ENCODE measurements at places on chromosomes 12 and 14.

DNA sequence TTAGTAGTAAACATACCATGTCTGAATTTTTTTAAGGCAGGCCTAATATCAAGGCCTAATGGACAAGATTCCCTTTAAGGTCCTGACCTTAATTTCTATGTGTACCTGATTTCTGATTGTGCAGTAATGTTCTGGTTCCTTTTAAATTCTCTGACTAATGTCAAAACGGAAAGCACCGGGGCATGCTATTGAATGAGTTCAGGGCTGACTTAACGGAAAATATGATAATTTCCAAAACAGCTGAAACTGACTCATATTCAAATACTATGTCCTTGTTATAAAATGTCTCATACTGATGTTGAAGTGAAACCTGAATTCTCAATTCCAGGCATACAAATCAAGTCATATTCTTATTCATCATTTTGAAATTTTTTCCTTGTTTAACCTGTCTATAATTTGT, 6.7 kb downstream of the TAS2R43 start:
- DNase-seq = no peak

GRCh38 chr12:28955491-28955890, 193.6 kb upstream of the FAR2 start:
- DNase-seq = no peak

DNA sequence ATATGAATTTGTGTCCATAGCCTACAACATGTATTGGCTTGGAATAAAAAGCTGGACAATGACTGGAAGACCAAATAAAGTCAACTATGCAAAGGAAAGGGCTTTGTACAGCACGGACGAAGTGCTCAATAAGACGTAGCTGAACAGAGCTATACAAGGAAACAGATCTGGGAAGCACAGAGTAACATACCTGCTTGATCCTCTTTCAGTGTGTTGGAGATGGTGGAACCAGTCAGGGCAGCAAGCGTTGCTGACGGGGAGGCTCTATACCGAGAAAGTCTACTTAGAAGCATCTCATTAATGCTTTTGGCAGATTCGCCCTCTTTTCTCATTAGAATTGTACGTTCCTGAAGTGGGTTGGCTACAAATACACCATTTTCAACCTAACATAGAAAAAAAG, 99.3 kb downstream of the HECTD4 start:
- no peak for DNase-seq

DNA sequence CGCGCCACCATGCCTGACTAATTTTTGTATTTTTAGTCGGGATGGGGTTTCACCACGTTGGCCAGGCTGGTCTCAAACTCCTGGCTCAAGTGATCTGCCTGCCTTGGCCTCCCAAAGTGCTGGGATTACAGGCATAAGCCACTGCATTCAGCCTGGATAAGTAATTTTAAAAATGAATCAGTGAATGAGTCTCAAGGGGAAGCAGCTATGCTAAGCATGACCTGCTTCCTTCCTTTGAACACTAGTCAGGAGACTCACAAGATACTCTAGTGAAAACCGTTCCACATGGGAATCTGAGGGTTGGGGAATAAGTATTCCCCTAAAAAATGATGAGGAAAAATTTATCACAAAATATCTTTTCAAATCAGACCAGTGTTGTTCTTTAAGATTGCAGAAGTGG, 10.7 kb upstream of the FAM234B start:
- no peak for DNase-seq

- DNase-seq = no peak
Measured at GRCh38 chr14:30223385-30223785, 295.7 kb upstream of the PRKD1 start.

- DNase-seq = no peak
Measured at GRCh38 chr12:53173085-53173715, 7.3 kb upstream of the ZNF740 start.

DNA sequence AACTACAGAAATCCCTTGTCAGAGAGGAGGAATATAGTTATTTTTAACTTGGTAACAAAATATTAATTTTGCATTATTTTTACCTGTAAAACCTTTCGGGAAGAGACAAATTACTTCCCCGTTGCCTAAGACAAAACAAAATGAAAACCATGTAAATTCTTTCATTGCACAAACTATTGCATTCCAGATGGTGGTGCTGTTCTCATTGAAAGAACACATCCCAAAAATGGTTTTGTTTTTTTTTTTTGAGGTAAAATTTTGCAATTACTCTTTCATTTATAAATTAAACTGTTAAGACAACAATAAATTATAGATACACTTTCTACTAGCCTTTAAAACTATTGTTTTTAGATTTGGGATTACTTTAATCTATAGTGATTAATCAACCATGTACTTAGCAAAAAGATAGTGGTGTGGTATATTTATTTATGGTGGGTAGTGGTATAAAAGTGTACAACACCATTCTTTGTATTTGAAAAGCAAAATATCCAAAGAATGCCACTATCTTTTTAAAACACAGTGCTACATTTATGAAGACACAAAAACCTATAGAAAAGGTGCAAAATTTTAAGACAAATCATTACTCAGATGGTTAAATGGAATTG, 115.5 kb downstream of the SLC38A1 start:
- peak; percentile 48 for DNase-seq

DNA sequence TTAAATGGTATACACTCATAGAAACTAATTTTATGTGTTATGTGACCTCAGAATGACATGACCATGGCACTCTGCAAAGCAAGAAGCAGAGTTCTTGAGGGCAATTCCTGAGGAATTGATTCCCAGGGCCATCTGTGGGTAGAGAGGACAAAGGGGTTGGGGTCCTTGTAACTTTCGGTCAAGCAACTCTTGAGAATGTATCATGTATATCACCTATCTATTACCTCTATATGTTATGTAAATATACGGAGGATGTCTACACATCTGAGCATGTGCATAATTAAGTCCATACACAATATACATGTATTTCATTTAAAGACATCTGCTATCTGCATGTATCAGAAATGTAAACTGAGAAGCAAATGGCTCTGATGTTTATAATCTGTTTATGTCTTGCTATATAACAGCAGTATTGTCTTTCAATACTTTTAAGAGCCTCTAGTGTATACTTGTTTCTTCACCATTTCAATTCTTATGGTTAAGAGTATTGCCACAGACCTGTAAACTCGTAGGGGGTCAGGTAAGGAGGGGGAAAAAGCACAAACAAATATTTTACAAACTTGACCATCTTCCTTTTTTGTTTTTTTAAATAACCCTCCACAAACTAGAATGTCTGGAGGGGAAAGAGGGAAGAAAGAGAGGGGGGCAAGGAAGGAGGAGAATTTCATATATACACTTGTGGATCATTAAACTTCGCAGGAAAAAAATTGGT, 4.5 kb downstream of the FOXA1 start:
- no peak for DNase-seq

DNA sequence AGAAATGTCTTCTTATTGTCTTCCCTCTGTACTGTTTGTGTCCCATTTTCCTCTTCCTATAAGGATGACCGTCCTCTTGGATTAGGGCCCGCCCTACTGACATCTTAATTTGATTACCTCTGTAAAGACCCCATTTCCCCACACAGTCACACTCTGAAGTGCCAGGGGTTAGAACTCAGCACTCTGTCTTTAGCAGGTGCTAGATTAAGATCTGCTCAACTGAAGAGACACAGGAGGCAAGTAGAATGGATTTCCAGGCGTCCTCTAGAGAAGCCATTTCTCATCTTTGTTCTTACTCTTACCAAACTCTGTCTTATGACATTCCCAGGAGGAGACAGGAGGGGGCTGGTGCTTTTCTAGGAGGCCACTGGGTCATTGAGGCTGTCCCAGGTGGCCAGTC, 50.8 kb downstream of the VCPKMT start:
- DNase-seq = no peak

GRCh38 chr14:93548102-93548843, 117.5 kb downstream of the UNC79 start:
- DNase-seq = no peak

DNA sequence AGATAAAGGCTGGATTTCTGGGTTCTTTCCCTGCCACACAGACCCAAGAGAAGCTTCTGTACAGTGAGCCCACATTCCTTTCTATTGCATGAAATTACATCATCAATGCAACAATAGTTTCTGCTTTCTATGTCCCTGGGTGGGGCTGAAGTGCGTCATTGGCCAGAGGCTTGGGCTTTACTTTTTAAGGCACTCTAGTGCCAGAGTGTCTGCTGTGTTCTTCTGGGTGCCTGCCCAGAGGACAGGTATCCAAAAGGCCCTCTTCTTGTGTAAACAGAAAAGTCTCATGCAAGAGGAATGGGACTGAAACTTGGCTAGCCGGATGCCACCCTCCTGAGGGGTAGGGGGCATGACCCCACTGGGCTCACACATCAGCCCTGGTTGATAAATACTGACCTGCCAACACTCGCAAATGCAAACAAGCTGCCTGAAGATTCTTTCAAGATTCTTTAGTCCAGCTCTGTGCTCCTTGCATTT, 5.9 kb downstream of the KRT86 start:
- no peak for DNase-seq

DNA sequence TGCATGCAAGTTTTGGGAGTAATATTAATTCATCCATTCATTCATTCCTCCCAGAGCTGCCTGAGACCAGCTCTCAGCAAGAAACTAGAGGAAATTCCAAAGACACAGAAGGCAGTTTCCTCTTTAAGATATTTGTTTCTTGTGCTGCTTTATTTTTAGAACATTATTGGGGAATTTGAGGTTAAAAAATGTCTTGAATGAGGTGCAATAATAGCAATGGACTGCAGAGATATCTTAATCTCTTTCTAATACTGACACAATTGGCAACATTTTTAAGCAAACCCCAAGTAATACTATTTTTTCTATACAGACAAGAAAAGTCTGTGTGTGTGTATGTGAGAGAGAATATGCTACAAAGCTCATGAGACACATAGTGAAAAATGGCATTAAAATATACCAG, 190.2 kb upstream of the USP15 start:
- DNase-seq = no peak

DNA sequence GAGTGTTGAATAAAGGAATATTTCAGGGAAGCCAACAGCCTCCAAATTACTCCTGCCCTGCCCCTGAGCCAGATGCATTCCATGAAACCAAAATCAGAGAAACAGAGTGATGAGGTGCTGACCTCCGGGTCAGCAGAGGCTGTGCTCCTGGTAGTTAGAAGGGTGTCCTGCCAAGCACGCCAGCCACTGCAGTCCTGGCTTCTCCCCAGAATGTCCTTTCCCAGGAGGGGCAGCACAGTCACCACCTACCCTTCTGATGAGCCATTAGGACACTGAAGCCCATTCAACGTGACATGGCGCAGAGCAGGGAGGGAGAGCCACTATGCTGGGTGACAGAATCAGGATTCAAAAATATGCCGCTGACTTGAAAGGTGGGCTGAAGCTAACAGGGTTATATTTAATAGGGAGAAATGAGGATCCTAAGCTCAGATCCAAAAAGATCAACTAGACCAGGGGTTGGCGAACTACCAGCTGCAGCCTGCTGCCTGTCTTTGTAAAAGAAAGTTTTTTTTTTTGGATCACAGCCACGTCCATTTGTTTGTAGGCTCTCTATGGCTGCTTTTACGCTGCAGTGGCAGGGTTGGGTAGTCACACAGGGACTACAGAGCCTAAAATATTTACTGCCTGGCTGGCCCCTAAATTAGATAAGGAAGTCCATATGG, 34.5 kb upstream of the PLEK2 start:
- DNase-seq = no peak

DNA sequence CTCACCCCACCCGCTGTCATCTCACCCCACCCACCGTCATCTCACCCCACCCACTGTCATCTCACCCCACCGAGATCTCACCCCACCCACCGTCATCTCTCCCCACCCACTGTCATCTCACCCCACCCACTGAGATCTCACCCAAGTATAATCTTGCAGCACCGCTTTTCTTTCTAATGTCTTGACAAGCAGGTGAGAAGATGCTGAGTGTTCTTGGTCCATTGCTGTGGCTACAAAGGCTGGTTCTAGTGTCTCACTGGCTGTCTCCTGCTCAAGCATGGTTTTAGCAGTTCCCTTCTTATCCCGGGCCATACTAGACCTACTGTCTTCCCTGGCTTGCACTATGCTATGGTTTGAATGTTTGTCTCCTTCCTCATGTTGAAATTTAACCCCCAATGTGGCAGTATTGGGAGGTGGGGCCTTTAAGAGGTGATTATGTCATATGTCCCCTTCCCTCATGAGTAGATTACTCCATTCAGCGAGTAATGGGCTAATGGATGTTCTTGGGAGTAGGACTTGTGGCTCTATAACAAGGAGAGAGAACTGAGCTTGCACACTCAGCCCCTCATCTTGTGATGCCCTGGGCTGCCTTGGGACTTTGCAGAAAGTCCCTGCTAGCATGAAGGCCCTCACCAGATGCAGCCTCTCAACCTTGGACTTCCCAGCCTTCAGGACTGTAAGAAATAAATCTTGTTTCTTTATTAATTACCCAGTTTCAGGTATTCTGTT, 47.7 kb upstream of the PPP2R5C start:
- no peak for DNase-seq

- DNase-seq = no peak
Measured at GRCh38 chr14:43410631-43411030, 1096.5 kb downstream of the FSCB start.

DNA sequence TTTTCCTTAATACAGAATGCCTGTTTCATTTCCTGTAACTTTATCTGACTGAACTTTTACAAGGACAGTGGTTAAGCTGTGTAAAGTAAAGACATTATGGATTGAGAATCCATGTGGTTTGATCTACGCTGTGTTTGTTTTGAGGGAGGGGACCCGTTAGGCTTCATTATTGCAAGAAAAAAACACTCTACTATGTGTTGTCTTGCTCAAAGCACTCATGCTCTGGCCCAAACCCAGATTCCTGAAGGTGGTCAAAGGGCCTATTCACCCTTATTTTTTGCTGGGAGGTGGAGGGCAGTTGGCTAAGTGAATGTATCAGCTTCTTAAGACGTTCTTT, 11.9 kb downstream of the RNF10 start:
- no peak for DNase-seq

DNA sequence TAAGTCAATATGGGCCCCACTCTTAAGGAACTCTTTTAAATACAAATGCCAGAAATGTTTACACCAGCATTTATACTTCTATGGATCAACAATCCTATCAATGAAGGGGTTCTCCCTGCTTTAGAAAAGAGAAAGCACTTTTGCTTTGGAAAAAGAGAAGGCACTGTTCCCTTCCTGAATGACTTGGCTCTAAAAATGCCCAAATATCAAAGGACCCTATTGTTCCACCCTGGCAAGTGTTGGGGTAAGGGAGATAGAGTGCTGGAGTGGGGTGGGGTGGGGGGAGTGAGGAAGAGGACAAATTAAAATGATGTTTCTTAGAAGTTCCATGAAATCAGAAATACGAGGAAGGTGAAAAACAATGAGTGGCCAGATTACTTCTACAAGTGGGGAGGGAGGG, 131.6 kb upstream of the GRIN2B start:
- no peak for DNase-seq

DNA sequence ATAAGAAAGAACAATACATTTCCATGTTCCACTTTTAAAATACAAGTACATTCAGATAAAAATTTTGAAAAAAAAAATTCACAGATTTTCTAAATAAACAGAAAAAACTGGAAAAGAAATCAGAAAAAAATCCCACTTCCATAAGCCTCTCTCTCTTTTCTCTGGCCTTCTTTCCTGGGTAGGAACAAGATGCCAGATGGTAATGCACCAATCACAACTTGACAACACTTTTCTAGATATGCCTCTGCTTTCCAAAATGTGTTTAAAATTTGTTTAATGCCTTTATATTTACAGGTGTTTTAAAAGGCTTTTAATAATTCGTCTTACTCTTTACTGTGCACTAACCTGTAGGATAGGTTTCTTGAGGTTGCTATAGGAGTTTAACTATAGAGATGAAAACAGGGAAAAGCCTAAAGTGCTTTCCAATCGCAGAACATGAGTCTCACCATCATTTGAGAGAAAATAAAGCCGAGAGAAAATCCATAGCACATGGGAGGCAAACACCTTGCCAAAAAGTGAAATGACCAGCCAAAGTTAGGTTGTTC, 74.2 kb downstream of the TMTC1 start:
- no peak for DNase-seq

GRCh38 chr12:4214877-4215228, 58.7 kb upstream of the CCND2 start:
- DNase-seq = no peak

All from hematopoietic multipotent progenitor cell treated with erythropoietin and hydrocortisone succinate and interleukin-3 and kit ligand, for 8 days (in vitro differentiated cells).